GOT3 (cell line): ENCODE measurements at places on chromosomes 13 and 19.

- DNase-seq = no peak
These were observed 76.2 kb upstream of the TNFSF11 start for GRCh38 chr13:42497798-42498197.

GRCh38 chr19:50668416-50668815 is 19.2 kb downstream of the C19orf81 start:
- no peak for DNase-seq

- DNase-seq = no peak
These were observed 22.8 kb upstream of the CCNE1 start for GRCh38 chr19:29789007-29789406.

- DNase-seq = no peak
These were observed 84.3 kb downstream of the RNASEH2B start for GRCh38 chr13:50993934-50994333.

DNA sequence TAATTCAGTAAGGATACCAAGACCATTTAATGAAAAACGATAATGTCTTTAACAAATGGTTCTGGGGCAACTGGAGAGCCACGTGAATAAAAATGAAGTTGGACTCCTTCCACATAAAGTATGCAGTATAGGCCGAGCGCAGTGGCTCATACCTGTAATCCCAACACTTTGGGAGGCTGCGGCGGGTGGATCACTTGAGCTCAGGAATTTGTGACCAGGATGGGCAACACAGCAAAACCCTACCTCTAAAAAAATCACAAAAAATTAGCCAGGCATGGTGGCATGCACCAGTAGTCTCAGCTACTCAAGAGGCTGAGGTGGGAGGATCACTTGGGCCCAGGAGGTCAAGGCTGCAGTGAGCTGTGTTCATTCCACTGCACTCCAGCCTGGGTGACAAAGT is 20.6 kb upstream of the CD33 start:
- no peak for DNase-seq

- no peak for DNase-seq
These were observed 549.0 kb downstream of the KCTD12 start for GRCh38 chr13:76336889-76337844.

GRCh38 chr13:53167561-53167960 is 138.9 kb downstream of the OLFM4 start:
- DNase-seq = no peak

DNA sequence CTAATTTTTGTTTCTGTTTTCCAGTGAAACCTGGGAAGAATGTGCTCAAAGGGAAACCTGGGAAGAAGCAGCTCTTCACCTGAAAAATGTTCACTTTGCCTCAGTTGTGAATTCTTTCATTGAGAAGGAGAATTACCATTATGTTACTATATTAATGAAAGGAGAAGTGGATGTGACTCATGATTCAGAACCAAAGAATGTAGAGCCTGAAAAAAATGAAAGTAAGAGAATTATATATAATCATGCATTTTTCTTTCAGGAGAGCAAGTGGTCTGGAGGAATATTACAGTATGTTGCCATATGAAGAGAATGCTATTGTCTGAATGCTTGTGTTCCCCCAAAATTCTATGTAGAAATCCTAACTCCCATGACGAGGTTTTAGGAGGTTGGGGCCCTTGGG is 3.4 kb downstream of the NUDT15 start:
- DNase-seq = no peak

- no peak for DNase-seq
These were observed 5.8 kb downstream of the ZNF221 start for GRCh38 chr19:43956827-43957226.

GRCh38 chr13:95797016-95797415 is 120.1 kb downstream of the DNAJC3 start:
- no peak for DNase-seq

GRCh38 chr13:43766725-43767124 is 20.0 kb downstream of the ENOX1 start:
- no peak for DNase-seq

GRCh38 chr19:294946-295686 is 3.9 kb upstream of the PLPP2 start:
- DNase-seq = no peak
